ENCODE measurements at places on chromosomes 6 and 20.
A peak's percentile ranks its signal among the peaks of the same experiment; 100 is the strongest.

GRCh38 chr20:59495166-59495565 lies 109.2 kb upstream of the PHACTR3 start:
- H3K4me1 ChIP-seq, result no peaks in the 10 kb centered on the region
- no peaks in the 10 kb centered on the region for H3K36me3 ChIP-seq
- no peak overlapping the region for H3K27ac ChIP-seq
- peaks cover 35% of the 10 kb centered on the region for H3K27me3 ChIP-seq
- no peak for DNase-seq

GRCh38 chr6:15715060-15715459 lies 52.2 kb upstream of the DTNBP1 start:
- H3K36me3 ChIP-seq, result no peaks in the 10 kb centered on the region
- H3K27me3 ChIP-seq, result peaks cover 3% of the 10 kb centered on the region
- no peak overlapping the region for H3K4me3 ChIP-seq

DNA sequence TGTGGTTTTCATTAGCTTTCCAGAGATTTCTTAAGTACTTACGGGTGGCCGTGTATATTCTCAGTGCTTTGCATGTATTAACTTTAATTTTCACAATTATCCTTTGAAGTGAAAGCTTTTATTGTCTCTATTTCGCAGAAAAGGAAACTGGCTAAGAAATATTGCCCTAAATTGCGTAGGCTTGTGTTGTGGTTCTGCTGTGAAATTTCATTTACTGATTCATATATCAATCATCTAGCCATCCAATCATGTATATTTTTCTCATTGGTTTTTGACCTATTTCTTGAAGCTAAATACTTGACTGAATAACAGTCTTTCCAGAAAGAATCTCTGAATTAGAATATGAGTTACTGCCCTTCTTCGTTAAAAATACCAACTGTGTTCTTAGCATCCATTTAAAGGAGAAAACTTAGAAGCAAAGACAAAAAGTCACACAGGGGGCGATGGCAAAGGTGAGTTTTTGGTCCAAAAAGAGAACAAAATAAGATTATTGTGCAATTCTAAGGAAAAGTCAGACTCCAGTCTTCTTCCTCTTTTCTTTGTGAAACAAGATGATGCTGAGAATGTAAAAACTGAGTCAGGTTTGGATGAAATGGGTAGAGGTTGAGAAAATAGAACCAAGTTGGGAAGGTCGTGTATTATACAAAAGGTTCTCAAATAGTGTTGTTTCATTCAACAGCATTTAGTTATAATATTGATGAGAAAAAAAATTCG lies 1.4 kb downstream of the CYB5R4 start:
- H3K36me3 ChIP-seq, result no peaks in the 10 kb centered on the region
- no peak for DNase-seq
- H3K27ac ChIP-seq, result no peak overlapping the region
- peaks cover 3% of the 10 kb centered on the region for H3K4me1 ChIP-seq
- peak overlapping the region; percentile 97 for H3K4me3 ChIP-seq

- no peaks in the 10 kb centered on the region for H3K27me3 ChIP-seq
- no peak overlapping the region for H3K4me3 ChIP-seq
- peaks cover 24% of the 10 kb centered on the region for H3K36me3 ChIP-seq
- H3K27ac ChIP-seq, result no peak overlapping the region
These were observed 4.3 kb downstream of the MICA start for GRCh38 chr6:31407699-31408098.

DNA sequence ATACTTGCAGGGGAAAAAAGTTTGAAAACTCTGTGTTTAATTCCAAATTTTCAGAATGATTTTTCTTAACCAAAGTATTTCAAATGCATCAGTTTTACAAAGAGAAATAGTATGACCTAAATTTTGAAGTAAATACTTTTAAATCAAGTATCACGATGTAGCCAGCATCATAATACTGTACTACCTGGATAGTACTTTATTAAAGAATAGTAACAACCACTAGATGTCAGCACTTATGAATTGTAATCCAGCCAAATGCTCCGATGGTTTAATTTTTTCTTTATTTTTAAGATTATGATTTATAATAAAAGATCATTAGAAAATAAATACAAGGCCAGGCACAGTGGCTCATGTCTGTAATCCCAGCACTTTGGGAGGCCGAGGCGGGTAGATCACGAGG lies 37.2 kb upstream of the HACE1 start:
- no peaks in the 10 kb centered on the region for H3K36me3 ChIP-seq
- DNase-seq, result no peak
- no peaks in the 10 kb centered on the region for H3K27me3 ChIP-seq
- H3K4me3 ChIP-seq, result no peak overlapping the region
- no peak overlapping the region for H3K27ac ChIP-seq

- H3K36me3 ChIP-seq, result no peaks in the 10 kb centered on the region
- H3K4me3 ChIP-seq, result no peak overlapping the region
These were observed 41.1 kb upstream of the OSTM1 start for GRCh38 chr6:108115598-108116058.

GRCh38 chr6:116008470-116009243 lies 52.0 kb downstream of the FRK start:
- peak; percentile 86 for DNase-seq
- peak overlapping the region; percentile 46 for H3K4me3 ChIP-seq
- H3K27me3 ChIP-seq, result no peaks in the 10 kb centered on the region
- peaks cover 3% of the 10 kb centered on the region for H3K4me1 ChIP-seq

GRCh38 chr6:156045401-156046267 lies 590.0 kb upstream of the NOX3 start:
- no peak for DNase-seq
- no peak overlapping the region for H3K4me3 ChIP-seq
- no peaks in the 10 kb centered on the region for H3K4me1 ChIP-seq
- no peaks in the 10 kb centered on the region for H3K36me3 ChIP-seq
- no peaks in the 10 kb centered on the region for H3K27me3 ChIP-seq

DNA sequence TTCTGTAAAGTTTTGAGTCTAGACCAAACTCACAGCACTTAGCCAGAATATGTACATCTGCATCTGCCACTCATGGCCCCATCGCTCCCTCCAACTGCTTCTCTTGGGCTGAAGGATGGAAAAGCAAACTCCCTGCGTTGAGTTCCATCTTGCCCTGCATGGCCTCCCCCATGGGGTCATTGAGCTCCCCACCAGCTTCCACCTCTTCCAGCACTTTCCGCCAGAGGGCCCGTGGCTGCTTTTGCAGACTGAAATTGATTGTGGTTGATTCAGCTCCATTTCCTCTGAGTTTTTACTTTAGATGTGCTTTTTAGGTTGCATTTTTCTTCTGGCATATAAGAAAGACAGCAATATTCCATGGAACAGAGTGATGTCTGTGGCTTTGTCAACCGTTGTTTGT lies 263.1 kb downstream of the ESR1 start:
- H3K4me1 ChIP-seq, result no peaks in the 10 kb centered on the region
- H3K4me3 ChIP-seq, result no peak overlapping the region
- H3K27ac ChIP-seq, result no peak overlapping the region
- DNase-seq, result no peak

- peaks cover 16% of the 10 kb centered on the region for H3K36me3 ChIP-seq
- no peak overlapping the region for H3K4me3 ChIP-seq
- H3K4me1 ChIP-seq, result peaks cover 40% of the 10 kb centered on the region
- no peak for DNase-seq
These were observed 38.6 kb downstream of the FOXP4 start for GRCh38 chr6:41584668-41585205.

DNA sequence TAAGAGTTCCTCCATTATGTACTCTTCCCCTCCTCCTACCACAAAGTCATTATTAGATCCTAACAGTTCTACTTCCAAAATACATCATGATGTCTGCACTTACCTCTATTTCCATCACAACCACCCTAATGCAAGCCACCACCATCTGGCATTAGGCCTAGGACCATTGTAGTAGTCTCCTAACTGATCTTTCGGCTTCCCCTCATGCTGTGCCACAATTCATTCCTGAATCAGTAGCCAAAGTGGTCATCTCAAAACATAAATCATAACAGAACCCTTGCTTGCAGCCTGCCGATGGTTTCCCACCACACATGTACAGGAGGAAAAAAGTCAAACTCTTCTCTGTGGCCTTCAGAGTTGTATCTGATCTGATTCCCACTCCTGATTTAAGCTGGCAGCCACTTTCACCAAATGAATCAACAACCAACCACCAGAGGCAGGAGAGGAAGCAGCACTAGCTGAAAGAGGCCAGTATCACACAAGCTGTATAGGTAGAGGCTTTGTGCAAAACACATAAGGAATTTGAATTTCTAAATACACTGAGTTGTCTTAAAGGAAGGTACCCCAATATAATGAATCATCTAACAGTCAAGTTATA lies 26.1 kb downstream of the FAM184A start:
- H3K27me3 ChIP-seq, result no peaks in the 10 kb centered on the region
- no peak for DNase-seq
- no peaks in the 10 kb centered on the region for H3K36me3 ChIP-seq
- no peaks in the 10 kb centered on the region for H3K4me1 ChIP-seq

DNA sequence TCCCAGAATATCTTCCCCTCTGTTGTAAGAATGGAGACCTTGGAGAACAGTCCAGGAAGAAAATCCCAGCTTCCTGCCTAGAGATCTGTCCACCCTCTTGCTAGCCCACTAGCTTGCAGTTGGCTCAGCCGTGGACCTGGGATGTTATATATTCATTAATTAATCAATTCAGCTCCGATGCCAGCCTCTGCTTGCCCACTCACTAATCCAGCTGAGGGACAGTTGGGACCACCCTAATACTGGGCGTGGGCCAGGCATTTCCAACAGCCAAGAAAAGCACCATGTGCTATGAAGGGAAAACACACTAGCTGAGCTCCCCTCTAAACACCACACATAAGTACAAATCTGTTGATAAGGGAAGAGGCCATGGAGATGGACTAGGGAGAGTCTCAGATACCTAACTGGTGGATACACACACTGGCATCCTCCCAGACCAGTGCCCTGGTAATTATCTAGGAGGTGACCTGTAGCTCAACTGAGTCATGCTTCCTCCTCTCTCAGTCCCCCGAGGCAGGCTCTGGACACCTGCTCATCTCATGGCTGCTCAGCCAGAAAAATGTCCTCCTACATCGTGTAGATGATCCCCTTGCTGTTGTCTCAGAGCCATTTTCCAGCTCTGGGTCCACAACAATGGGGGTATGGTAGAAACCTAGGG lies 78.9 kb downstream of the ANKRD60 start:
- H3K4me1 ChIP-seq, result no peaks in the 10 kb centered on the region
- no peak overlapping the region for H3K4me3 ChIP-seq
- DNase-seq, result no peak
- peaks cover 73% of the 10 kb centered on the region for H3K27me3 ChIP-seq
- no peak overlapping the region for H3K27ac ChIP-seq

DNA sequence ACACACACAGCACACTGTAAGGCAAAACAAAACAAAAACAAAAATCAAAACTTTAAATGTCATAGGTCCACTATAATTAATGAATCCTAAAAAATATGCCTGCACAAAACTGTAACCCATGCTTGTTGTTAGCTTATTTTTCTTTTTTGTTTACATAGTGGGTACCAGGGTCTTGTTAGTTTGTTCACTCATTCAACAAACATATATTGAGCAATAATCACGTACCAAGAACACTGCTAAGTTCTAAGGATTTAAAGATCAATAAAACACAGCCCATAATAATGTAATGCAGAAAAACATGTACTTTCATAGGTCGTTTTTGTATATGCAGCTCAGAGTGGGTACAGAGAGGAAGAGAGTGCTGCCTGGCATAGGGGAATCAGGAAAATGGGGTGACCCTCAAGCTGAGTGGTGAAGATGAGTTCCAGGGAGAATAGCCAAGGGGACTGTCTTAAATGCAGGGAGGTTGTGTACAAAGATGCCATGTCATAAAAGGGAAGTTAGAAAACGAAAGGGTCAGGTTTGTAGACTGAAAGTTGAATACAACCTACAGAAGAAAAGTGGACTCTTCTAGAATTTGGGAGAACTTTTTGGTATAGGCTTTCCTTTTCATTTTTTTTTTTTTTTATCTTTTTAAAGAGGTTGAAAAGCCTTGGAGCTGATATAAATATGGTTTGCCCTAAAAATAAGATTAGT lies 113.3 kb upstream of the TBX18 start:
- DNase-seq, result no peak
- H3K4me3 ChIP-seq, result no peak overlapping the region

DNA sequence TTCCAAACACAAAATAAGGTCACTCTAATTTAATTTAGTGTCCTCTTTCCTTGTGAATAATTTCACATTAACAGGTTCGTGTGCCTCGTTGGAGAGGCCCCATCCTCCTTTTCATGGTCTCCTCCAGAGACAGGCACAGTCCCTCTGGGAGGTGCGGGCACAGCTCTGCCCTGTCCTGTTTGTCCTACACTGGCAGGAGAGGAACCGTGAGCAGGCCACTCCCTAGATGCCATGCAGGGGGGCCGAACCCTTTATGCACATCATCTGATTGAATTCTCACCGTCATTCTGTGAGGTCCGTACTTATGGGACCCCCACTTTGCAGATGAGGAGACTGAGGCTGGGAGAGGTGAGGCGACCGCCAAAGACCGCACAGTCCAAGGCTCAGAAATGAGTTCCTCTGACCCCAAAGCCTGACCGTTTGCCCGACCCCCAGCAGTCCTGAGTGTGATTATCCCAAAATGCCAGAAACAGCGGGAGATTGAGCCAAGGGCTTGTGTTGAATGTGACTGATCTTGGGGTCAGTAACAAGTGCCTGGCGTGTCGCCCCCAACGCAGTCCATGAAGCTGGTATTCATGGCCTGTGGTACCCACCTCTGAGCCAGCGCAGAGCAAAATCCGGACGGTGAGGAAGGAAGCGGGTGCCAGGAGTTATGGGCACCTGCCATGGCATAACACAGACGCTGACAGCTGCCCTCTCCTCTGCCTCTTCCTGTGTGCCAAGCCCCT lies 43.5 kb downstream of the PMEPA1 start:
- peaks cover 24% of the 10 kb centered on the region for H3K36me3 ChIP-seq
- DNase-seq, result no peak
- H3K27me3 ChIP-seq, result no peaks in the 10 kb centered on the region
- no peak overlapping the region for H3K4me3 ChIP-seq
- no peak overlapping the region for H3K27ac ChIP-seq
- H3K4me1 ChIP-seq, result peaks cover 4% of the 10 kb centered on the region

DNA sequence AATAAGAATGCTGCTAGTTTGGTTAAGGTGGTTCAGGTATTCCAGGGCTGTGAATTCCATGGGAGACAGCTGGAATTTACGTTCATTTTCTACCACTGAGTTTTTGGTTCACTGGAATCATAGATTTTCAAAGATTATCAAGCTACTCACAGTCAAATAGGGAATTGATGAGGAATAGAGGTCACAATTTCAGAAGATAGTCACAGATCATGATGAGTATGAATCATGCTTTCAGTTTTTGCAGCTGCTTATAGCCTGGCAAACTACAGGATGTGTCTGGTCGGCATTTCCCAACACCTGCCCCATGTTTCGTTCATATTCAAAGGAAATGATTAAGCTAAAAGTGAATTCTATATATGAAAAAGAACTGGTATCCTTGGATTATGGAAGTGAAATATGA lies 58.7 kb downstream of the BCKDHB start:
- no peak overlapping the region for H3K4me3 ChIP-seq
- DNase-seq, result peak; percentile 55
- H3K27ac ChIP-seq, result no peak overlapping the region
- no peaks in the 10 kb centered on the region for H3K4me1 ChIP-seq
- no peaks in the 10 kb centered on the region for H3K36me3 ChIP-seq
- no peaks in the 10 kb centered on the region for H3K27me3 ChIP-seq

DNA sequence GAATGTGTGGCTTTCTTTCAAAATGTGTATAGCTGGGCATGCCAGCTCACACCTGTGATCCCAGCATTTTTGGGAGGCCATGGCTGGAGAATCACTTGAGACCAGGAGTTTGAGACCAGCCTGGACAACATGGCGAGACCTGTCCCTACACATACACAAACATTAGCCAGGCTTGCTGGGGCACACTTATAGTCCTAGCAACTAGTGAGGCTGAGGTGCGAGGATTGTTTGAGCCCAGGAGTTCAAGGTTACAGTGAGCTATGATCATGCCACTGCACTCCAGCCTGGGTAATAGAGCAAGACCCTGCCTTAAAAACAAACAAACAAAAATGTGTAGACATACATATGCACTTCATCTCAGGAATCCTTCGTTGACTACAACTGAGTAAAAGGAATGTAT lies 31.1 kb upstream of the PLEKHG1 start:
- no peak overlapping the region for H3K27ac ChIP-seq
- H3K36me3 ChIP-seq, result no peaks in the 10 kb centered on the region
- peaks cover 6% of the 10 kb centered on the region for H3K4me1 ChIP-seq
- no peak overlapping the region for H3K4me3 ChIP-seq
- H3K27me3 ChIP-seq, result peaks cover 70% of the 10 kb centered on the region

All from mesenchymal stem cell (in vitro differentiated cells and primary cell).